Testis (tissue), 5 donors: ENCODE measurements at places on chromosomes 5 and 9.

DNA sequence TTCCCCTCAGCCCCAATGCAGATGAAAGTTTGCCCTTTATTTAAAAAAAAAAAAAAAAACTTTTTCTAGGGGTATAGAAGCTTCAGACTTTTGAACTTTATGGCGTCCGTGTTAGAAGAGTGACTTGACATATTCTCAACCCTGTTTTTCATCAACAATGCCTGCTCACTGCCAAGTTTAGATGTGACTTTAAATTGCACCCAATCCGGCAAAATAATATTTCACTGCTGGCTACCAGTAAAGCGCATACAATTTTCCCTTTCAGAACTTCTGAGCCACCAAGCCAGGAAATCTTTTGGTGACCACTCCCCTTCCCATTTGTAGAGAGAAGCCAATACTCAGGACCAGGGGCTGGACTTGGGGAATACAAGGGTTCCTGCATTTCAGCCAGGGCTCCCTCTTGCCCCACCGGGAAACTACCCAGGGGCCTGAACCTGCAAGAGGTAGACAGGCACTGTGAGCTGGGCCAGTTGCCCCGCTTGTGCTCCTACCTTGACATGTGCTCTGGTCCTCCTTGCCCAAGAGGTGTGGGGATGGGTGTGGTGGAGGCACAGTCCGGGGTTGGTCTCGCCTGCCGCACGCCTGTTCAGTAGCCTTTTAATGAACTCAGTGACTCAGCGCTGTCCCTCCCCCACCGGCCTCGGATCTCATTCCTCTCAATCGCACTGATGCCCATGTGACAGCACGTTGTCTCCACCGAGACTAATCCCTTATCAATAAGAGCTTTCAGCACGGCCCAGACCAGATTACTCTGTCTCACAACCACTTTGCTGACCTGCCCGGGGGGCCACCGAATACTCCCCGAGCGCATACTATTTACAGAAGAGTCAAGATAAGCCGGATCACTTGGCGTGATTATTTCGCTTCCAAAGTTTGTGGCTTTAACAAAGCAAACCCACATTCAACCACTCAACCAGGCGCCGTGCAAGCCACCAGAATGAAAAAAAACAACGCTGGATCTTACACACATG, 226.4 kb downstream of the DCP2 start:
- no peak for DNase-seq

DNA sequence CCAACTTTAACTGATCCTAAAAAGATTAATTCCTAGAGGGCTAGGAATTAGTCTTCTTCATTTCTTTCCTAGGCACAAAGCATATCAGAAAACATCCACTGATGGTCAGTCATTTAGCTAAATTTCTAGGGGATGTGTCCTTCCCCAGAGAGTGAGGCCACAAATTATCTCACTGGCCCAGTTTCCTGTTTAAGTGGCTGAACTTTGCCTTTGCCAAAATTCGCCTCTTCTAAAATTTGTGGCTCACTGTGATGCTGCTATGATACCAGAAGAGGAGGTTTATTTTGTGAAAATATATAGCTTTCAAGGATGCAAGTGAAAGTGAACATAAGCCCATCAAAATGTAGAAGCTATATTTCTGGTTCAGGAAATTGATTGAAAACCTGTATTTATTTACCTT, 98.1 kb upstream of the FER start:
- DNase-seq, result no peak

GRCh38 chr5:40453689-40454088, 226.0 kb upstream of the PTGER4 start:
- DNase-seq, result no peak

DNA sequence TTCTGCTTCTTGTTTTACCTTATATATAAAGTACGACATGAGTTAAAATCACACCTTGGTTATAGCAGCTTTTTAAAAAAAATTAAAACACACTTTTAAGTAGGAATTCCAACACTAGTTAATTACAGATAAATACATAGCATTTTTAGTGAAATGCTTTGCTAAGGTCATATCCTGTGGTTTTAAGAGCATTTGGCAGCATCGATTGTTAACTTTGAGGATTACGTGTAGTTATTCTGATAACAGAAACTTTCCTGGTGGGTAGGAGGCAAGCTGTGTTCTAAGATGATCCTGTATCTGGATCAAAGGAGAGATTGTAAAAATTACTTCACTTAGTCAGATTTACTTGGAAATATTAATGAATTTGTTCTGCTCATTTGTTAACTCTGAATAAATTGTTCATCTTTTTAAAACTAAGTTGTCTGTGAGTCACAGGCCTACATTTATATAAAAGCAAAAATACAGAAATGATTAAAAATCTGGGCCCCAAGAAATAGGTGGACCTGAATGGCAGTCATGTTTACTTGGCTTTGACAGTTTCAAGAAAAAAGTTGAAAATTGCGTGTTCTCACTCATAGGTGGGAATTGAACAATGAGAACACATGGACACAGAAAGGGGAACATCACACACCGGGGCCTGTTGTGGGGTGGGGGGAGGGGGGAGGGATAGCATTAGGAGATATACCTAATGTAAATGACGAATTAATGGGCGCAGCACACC, 58.3 kb downstream of the TRIO start:
- DNase-seq, result no peak

GRCh38 chr5:997001-997474, 11.6 kb upstream of the NKD2 start:
- peak; percentile 24 for DNase-seq

DNA sequence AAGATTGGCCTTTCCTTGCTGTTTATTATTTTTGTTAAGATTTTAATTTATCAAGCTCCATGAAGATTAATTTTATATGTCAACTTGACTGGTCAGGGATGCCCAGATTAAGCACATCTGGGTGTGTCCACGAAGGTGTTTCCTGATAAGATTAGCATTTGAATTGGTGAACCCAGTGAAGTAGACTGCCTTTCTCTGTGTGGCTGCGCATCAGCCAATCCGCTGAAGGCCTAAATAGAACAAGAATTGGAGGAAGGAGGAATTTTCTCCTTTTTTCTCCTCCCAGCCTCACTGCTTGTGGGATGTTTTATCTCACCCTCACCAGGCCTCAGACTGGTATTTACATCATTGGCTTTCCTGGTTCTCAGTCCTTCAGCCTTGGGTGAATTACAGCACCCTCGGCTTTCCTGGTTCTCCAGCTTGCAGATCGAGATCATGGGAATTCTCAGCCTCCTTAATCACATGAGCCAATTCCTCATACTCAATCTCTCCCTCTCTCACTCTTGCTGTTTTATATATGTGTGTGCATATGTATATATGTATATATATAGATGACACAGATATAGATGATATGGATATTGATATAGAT, 135.4 kb upstream of the SPEF2 start:
- no peak for DNase-seq

- no peak for DNase-seq
These were observed at the start of gene SMIM23 for GRCh38 chr5:171785517-171785916. Gene SMIM23, plus strand, starts transcription at chr5:171785817. Its CDS starts 55 bp downstream, at chr5:171785872.

GRCh38 chr9:105890046-105890822, 195.9 kb downstream of the TMEM38B start:
- no peak for DNase-seq

DNA sequence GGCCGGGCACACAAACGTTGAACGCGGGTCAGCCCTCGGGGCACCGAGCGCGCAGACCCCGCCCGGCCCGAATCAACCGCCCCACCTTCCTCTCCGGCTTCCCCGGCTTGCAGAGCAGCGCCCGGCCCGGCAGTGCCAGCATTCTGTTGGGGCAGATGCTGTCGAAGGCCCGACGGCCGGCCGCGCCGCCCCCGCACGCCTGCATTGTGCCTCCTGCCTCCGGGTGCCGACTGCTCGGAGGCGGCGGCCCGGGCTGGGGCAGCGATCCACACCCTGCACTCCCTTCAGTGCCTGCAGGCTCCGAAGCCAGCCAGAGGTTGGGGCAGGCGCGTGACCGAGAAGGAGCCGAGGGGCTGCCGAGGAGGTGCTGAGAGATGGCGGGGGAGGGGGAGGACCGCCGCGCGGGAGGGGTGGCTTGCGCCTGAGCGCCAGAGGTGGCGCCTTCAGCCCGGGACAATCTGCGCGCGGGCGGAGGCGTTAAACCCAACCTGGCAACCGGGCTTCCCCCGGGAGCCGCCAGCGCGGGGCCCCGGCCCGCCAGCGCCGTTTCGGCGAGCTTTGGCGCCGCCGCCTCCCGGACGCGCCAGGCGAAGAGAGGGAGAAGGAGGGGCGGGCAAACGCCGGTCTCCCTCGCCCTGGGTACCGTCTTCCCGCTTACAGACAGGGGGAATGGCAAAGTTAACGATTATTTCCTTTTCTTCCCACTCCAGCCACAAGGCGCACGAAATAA, at the start of gene MCIDAS:
TSS of gene MCIDAS (minus strand) at position 382 of the 730 bp plus-strand sequence. CDS start at position 205, 177 bp downstream.
- peak; percentile 61 for DNase-seq

DNA sequence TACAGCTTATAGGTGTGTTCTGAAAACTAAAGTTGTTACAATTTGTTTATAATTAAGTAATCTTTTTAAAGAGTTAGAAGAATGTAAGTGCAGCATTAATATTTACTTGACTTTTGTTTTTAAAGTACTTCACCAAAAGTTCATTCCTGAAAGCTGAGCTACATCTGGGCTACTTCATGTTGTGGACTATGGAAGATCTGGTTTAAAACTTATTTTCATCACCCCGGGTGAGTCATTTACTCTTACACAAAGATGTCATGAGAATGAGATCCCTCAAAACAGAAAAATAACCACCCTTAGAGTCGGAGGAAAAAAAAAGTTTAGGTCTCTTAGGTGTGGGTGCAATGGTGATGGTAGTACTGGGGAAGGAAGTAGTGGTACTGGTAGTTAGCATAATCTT, 5.1 kb downstream of the POU5F2 start:
- no peak for DNase-seq

GRCh38 chr5:114450437-114450836, 88.6 kb downstream of the KCNN2 start:
- no peak for DNase-seq

GRCh38 chr9:121950441-121950840, 142.7 kb downstream of the TTLL11 start:
- no peak for DNase-seq

DNA sequence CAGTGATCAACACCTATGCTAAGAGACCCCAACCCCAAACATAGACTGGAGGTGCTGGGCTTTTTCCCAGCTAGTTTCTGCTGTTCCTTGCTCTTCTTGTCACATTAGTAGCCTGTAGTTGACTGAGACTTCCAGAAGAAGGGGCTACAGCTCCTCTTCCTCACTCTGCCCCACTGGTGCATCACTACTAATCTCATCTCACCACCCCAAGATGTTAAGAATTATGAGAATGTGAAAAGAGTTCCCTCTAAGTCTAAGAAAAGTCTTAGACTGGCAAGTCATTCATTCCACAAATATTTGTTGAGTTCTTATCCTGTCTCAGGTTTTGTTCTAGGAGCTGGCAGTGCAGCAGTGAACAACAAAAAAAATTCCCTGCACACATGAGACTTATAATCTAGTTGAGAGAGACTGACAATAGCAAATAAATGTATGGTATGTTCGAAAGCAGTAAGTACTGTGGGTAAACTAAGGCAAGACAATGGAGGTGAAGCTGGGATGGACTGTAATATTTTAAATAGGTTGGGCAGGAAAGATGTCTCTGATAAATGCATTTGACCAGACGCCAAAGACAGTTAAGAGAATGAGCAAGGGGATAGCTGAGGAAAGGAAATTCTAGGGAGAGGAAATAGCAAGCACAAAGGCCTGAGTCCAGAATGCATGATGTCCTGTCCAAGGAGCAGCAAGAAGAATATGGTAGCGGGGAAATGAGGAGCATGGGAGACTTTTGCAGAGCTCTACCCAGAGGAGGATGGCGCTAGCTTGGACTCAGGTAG, 92.3 kb downstream of the PTCD2 start:
- DNase-seq, result no peak

- no peak for DNase-seq
These were observed 151.2 kb upstream of the KIF2A start for GRCh38 chr5:62154758-62155157.

- DNase-seq, result no peak
These were observed 301.8 kb upstream of the TRPC7 start for GRCh38 chr5:136666970-136667620.

- no peak for DNase-seq
These were observed 24.8 kb downstream of the RANBP3L start for GRCh38 chr5:36276864-36277263.

- DNase-seq, result no peak
These were observed 3.2 kb upstream of the SET start for GRCh38 chr9:128685636-128686489.

- DNase-seq, result no peak
These were observed 75.9 kb downstream of the IRX2 start for GRCh38 chr5:2675548-2675947.

- DNase-seq, result no peak
These were observed 146.8 kb upstream of the DAPK1 start for GRCh38 chr9:87350915-87351314.
